GM12864 (cell line): ENCODE measurements at places on chromosomes 11 and 22.

DNA sequence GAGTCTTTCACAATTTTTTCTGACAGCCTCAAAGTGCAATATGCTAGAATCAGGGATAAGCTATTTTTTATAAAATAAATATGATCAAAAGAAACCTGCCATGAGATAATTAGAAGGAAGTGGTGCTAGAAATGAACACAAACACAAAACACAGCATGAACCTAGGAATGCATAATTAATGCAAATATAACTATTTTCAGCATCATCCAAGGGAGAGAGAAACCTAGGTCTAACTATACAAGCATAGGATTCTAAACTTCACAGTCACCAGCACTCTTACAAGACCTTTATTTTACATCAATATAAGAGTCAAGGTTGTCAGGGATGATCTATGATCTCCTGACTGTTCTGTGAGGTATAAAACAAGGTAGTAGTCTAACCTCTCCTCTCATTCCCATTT, 29.2 kb downstream of the TTC28 start:
- no peak for DNase-seq

- no peak for DNase-seq
These were observed 47.0 kb downstream of the PACSIN2 start for GRCh38 chr22:42967933-42968332.

- no peak for DNase-seq
These were observed 85.6 kb upstream of the PARVA start for GRCh38 chr11:12291766-12292165.

DNA sequence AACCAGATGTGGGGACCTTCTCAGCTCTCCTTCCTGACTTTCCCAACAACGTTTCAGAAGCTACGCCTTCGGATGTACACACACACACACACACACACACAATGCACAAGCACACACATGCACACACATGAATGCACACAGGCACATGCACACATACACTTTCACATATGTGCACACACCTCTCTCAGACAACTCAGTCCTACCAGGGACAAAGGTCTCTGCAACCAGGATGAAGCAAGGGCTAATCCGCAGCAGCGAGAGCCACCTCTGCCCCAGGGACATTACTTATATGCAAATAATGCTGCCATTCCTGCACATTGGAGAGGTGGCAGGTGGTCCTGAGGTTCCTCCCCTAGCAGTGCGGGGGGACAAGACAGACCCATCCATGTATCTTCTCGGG, 27.4 kb upstream of the LINC01488 start:
- no peak for DNase-seq
